ENCODE measurements at places on chromosomes 2 and 18.

GRCh38 chr2:152280780-152281179 is 54.2 kb upstream of the FMNL2 start:
- no peak for DNase-seq

GRCh38 chr2:168645696-168646338 is 156.6 kb upstream of the NOSTRIN start:
- DNase-seq, result no peak

DNA sequence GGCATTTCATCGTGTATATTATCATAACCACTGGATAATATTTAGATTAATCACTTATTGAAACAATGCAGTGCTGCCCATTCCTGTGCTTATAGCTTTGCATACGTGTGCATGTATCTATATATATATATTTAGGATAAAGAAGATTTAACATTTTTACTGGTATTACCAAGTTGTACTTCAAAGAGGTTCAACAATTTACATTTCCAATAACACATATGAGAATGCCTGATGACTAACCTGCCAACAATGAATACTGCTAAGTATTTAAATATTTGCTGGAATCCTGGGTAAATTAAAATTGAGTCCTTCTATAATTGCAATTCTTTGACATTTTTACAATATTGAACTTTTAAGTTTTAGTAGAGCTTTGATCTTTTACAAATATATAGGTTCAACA is 111.4 kb downstream of the SLC39A10 start:
- no peak for DNase-seq

DNA sequence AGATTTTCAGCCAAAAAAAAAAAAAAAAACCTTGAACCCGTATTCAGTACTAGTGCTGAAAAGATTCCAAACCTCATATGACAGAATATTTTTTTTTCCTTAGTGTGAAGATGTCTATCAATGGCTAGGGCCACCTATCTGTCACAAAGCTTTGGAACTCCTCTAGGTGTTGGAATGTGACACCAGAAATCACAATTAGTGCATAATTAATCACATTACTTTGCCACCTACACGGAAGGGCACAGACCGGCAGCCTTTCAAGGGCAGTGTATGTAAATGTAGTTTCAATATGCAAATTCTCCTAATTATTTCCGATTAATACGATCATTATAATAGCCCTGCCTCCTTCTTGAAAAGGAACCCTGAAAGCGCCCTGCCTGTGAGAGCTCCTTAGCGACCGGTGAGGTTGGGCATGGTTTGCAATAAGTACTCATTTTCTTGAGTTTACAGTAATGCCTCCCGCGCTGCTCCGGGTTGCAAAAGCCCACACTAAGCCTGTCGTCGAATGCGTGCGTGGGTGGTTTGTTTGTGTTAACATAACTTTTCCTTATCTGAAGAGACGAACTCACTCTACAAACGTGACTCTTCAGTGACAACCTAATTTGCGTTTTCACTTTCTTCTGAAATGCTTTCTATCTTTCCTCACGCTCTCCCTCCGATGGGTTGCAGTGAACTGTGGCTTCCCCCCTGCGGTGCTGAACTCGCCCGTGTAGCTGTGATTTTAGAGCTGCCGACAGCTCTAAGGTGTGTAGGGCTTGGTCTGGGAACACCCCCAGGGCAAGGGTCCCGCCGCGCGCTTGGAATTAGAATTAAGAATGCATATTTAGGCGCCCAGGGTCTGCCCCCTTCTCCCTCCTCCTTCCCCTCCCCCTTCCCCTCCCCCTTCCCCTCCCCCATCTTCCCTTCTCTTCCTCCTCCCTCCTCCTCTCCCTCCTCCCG is 765 bp upstream of the ID2 start:
- peak; percentile 78 for DNase-seq

GRCh38 chr18:2186967-2187366 is 384.3 kb downstream of the METTL4 start:
- no peak for DNase-seq

DNA sequence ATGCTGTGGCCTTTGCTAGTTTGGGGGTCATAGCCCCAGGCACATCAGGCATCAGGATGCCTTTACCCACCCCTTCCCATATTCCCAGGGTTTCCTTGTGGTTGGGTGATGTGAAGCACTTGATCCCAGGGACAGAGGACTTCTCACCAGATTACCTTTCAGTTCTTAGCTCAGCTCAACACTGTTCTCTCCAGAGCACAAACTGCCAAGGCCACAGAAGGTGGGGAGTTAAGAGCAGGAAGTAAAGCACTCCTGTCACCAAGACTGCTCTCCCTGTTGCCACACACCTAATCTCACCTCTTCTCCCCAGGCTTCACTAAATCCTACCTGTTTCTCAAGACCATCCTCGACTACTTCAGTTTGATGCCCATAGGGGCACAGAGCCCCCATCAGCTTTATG is 25.9 kb downstream of the FHOD3 start:
- no peak for DNase-seq

DNA sequence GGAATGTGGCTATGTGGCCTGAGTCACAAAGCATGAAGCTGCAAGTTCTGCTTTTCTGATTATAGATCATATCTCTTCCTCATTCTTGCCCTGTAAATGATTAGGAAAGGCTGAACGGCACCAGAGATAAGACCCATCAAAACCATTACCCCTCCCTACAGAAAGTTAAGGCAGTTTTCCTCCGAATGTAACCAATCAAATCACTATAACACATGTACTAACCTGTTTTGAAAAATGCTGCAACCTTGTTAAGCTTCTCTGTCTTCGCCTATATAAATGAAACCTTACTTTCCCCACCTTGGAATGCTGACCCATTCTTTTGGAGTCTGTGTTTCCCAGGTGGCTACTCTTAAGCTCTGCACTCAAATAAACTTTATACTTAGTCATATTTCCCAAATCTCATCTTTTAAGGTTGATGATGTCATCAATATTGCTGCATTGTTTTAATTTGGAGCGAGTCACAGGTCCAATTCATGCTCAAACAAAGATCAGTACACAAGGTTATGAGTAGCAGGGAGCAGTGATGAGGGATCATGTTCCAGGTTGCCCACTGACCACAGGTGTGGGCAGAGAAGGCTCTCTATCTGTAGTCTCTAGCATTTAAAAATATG is 662.3 kb downstream of the IRS1 start:
- DNase-seq, result no peak

DNA sequence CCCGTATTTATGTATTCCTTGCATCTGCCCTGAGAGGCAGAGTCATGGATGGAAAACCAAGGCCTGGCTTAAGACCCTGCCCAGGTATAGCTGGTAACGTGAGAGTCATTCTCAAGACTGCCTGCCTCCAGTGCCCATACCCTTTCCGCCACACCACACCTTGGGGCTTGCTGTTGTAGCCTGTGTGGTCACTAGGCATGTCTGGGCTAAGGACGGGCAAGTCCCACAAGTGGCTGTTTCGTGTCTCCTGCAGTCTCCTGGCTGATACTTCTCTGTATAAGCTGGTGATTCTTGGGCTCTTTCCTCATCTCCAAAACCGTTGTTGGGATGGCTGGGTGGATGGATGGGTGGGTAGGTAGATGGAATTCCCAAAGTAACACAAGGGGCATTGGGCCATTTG is 269.8 kb downstream of the KLHL29 start:
- DNase-seq, result no peak

DNA sequence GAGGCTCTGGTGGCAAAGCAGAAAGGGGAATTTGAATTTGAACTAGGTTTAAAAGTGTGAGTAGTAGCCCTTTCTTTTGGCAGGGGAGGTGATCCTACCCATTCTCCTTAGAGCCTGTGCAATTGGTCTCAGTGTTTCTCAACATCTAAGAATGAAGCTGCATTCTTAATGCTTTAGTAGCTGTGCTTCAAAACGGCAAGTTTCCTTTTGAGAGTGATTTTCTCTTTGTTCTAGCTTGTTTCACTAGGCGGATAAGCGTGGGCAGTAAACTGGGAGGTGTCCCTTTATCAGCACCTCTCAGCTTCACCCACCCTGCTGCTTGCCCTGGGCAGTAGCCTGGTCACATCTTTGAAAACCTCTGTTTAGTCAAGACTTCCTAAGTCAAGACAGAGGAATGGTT is 6.7 kb downstream of the CRIM1 start:
- no peak for DNase-seq

GRCh38 chr18:58195278-58195765 is 151.3 kb downstream of the NEDD4L start:
- peak; percentile 92 for DNase-seq

GRCh38 chr2:48380989-48381625 is 148.8 kb upstream of the STON1 start:
- no peak for DNase-seq

GRCh38 chr2:181648478-181649155 is 8.3 kb downstream of the CERKL start:
- no peak for DNase-seq

- DNase-seq, result no peak
Measured at GRCh38 chr2:23545396-23545795, 160.4 kb downstream of the KLHL29 start.

GRCh38 chr2:63124218-63124617 is 73.6 kb downstream of the OTX1 start:
- no peak for DNase-seq

GRCh38 chr2:8682719-8683667 is 1.1 kb downstream of the ID2 start:
- DNase-seq, result no peak

DNA sequence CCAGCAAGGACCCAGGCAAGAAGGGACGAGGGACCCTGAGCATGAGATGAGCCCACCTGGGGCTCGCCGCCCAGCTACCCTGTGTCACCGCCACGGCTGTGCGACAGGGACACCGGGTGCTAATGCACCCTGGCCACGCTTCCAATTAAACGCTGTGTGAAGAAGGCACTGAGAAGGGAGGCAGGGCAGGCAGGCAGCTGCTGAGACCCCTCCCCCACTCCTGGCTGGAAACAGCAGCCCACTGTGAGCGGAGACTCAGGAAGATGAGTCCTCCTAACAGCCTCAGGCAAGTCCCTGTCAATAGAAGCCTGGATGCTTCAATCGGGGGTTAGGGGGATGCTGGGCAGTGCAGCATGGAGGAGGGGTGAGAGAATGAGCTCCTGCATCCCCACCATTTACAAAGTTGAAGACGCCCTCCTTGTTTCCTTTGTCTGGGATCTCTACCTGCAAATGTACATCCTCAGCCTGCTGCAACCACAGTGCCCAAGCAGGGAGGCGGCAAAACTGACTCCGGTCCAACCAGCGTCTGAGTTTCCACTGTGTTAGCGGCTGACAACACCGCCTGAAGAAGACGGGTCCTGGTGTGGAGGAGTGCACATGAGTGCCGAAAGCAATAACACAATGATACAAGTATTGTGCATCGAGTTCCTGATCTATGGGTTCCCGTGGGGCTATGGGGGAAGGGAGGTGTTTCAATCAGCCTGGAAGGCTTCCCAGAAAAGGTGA is 12.8 kb downstream of the TMEM163 start:
- DNase-seq, result no peak

GRCh38 chr2:224952936-224953657 is 89.2 kb downstream of the DOCK10 start:
- DNase-seq, result no peak

GRCh38 chr18:36527740-36528455 is 230.4 kb downstream of the FHOD3 start:
- no peak for DNase-seq

GRCh38 chr2:238694136-238694755 is 153.6 kb upstream of the TWIST2 start:
- DNase-seq, result no peak
